HEK293T (cell line): ENCODE measurements at places on chromosomes 6 and 20.

- DNase-seq, result no peak
These were observed 172.9 kb upstream of the COL21A1 start for GRCh38 chr6:56420296-56420695.

- DNase-seq, result no peak
These were observed 9.7 kb downstream of the MAP1LC3A start for GRCh38 chr20:34567892-34568865.

DNA sequence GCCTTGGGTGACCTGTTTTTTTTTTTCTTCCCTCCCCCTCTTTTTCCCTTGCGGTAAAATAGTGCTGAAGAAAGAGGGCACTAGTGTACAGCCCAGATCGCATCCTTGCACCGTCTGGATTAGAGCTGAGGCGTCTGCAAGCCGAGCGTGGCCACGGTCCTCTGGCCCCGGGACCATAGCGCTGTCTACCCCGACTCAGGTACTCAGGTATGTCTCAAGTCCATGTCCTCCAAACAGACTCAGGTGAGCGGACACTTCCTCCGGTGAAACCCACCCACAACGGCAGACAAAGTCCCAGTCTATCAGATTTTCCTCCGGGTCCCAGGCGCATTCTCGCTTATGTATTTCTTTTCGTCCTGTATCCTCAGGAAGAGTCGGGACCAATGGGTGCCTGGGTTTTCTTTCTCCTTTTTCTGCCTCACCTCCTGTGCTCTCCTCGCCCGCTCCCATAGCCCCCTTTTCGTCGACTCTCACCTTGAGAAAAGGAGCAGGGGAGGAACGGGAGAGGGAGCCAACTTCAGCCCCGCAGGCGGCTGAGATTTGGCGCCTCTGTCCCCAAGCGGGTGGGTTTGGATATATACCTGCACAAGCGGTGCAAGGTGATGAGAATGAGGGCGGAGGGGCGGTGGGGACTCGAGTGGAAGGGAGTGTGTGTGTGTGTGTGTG lies 1.1 kb upstream of the GRM1 start:
- DNase-seq, result no peak

GRCh38 chr6:131470534-131470933 lies 102.5 kb upstream of the ARG1 start:
- no peak for DNase-seq

GRCh38 chr20:59214606-59215547 lies 51.3 kb downstream of the ZNF831 start:
- no peak for DNase-seq

DNA sequence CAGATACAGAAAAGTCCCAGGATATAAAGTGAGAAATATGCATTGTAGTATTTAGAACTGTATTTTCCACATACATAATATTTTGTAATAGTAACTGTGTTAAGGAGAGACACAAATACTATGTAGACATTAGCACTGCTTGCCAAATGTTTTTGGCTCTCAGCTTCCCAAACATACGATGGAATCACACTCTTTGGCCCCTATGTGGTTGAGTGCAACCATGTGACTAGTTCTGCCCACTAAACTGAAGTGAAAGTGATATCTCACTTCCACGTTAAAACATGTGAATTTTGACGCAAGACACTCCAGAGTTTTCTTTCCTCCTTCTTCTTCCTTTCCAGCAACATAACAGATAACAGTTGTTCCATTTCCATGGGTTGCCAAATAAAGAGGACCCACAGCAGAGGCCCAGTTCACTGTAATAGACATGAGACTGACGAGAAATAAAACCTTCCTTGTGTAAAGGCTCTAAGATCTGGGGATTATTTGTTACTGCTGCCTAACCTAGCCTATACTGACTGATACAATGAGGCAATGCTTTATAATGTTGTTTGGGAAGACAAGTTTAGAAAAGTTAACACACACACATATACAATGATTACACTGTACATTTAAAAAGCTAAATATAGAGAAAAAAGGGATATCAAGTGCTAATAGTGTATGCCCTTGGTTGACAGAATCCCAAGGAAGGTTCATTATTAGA lies 97.2 kb downstream of the PTPRT start:
- DNase-seq, result no peak

DNA sequence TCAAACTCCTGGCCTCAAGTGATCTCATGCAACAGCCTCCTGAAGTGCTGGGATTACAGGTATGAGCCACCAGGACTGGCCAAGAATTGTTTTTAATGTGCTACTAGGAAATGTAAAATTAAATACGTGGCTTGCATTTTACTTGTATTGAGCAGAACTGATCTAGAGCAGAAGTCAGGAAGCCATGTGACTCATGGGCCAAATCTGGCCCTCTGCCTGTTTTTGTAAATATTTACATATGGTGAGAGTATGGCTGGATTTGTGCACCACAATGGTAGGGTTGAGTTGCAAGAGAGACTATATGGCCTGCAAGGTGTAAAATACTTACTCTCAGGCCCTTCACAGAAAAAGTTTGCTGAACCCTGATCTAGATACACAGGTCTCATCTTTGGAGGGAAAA lies 75.8 kb downstream of the LAMP5 start:
- no peak for DNase-seq

GRCh38 chr6:96649926-96650325 lies 87.0 kb downstream of the FHL5 start:
- no peak for DNase-seq

DNA sequence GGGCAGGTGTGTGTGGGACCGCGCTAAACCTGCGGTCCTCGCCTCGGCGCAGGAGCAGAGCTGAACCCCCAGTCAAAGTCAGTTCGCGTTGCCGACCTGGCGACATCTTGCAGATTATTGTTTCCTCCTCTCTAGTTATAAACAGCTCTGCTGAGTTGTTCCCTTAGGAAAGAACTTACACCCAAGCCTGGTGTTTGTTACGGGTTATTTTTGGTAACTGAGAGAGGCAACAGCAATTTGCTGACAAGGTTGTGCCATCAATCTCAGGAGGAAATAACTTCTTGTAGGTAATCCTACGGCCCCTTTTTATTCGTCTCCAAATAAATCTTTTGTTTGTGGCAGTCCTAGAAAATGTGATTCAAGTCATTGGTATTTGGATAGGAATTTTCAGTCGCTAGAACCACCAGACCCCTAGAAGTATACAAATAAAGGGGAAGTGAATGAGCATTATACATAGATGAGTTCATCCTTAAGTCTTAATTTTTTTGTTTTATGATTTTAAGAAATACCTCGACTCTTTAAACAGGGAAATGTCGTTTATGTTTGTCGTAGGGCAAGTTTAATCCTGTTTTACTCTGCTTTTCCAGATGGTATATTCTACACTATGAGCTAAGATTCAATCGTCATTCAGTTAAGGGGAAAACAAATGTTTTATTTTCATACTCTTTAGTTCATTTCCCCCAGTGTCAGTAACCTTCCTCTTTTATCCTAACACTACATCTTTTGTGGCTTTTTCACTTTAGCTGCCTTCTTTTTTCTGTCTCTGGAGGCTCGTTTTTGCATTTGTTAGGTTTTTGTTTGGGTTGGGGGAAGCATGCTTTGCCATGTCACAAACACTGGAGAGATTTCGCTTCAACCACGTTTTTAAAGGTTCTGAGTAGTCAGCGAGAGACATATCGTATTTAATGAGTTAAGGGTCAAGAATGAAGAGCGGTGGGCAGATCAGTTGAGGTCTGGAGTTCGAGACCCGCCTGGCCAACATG lies 1.2 kb downstream of the PM20D2 start:
- DNase-seq, result peak; percentile 39

DNA sequence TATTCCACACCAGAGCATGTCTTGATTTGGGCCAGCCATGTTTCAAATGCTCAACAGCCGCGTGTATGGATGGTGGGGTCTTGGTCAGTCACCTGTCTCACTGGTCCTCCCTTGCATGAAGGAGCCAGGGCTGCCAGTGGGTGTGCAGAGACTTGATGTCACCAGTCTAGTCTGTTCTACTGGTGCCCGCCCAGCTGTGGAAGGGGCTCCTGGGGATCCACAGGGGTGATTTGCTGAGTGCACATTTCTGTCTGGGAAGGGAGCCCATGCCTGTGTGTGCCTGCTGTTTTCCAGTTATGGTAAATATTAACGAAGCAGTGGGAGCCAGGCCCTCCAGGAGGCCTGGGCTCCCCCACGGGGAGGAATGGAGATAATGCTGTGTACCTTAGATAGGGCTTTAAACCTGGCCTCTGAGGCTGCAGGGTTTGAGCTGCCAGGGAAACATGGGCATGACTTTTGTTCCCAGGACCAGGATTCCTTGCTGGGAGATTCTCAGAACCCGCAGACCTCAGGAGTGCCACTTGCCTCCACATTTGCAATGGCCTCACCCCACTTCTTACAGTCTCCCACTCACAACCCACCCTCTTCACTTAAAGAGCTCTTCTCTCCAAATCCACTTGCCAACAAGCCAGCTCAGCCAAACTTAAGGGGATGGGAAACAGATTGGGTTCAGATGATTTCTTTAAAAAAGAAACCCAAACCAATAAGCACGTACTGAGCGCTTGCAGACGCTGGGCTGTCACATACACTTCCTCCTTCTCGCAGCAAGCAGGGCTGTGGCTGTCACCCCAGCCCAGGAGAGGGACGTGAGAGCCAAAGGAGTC lies 54.1 kb downstream of the VEGFA start:
- no peak for DNase-seq

GRCh38 chr6:53214172-53214571 lies 65.5 kb upstream of the GCM1 start:
- DNase-seq, result no peak

- DNase-seq, result no peak
These were observed 176.8 kb downstream of the VEGFA start for GRCh38 chr6:43946641-43947363.

DNA sequence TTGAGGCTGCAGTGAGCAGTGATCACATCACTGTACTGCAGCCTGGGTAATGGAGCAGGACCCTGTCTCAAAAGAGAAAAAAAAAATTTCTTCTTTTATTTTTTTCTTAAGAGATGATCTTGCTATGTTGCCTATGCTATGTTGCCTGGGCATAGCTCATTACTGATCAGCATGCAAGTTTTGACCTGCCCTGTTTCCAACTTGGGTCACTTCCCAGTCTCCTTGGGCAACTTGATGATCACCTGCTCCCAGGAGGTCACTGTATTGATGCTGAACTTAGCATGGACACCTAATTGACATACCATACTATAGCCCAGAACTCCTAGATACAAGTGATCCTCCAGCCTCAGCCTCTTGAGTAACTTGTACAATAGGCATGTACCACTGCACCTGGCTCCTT lies 30.7 kb upstream of the NANP start:
- DNase-seq, result no peak

GRCh38 chr6:11688425-11688709 lies 90.2 kb downstream of the ADTRP start:
- DNase-seq, result no peak

DNA sequence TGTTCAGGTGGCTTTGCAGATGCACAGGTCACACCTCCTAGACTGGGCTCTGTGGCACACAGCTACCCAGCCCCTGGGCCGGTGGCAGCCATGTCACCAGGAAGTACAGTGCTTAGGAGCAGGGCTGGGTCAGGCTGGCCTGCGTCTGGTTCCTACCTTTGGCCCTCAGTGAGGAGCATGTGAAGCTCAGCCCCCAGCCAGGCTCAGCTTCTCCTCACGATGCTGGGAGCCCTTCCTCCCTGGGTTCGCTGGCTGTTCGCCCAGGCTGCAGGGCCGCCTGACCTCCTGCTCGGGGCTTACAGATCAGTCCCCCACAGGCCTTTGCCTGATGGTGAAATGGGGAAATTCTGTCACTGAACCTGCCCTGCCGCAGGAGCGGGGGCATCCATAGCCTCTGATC lies 23.1 kb downstream of the SPATA2 start:
- DNase-seq, result no peak

DNA sequence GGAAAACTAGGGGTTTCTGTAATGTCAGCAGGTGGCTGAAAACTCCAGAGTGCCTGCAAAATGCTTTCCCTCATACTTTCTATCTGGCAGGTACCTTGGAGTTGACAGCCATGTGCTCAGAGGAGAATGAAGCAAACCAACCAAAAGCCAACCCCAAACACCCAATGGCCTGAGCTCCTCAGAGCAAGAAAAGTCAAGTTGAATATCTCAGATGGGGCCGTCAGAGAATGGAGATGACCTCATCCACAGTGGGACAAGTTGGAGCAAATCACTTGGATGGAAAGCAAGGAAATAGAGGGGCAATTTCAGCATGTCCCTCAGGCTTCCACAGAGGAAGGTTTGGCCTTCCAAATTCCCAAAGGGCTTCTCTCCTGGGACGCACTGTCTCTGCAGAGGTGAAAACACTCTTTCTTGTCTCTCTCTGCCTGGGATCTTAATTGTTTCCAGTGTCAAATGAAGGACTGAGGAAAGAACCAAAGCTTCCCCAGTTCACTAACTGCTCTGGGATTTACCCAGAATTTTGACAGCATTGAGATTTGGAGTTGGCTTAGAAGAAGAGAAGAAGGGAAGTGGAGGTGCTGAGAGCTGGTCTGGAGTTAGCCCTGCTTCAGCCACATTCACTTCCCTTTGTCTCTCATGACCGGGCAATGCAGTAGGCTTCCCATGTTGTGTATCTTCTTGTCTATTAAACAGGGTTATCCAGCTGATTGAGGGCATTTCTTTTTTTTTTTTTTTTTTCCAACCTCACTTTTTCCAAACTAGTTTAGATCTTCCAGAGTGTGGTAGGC lies 42.2 kb downstream of the PRND start:
- DNase-seq, result no peak

GRCh38 chr6:12246900-12247299 lies 43.3 kb upstream of the EDN1 start:
- no peak for DNase-seq

- no peak for DNase-seq
These were observed 154.7 kb downstream of the BTBD3 start for GRCh38 chr20:12072221-12072953.

GRCh38 chr6:15901141-15902115 lies 227.5 kb upstream of the MYLIP start:
- no peak for DNase-seq

- DNase-seq, result no peak
These were observed 2.2 kb upstream of the MYCT1 start for GRCh38 chr6:152695372-152696045.

- DNase-seq, result no peak
These were observed 1.9 kb upstream of the VGLL2 start for GRCh38 chr6:117263353-117263927.

GRCh38 chr6:149202952-149203351 lies 114.6 kb upstream of the TAB2 start:
- DNase-seq, result no peak

GRCh38 chr6:33384581-33385020 lies 7.0 kb upstream of the KIFC1 start:
- DNase-seq, result peak; percentile 35

GRCh38 chr6:132750455-132751248 lies 7.1 kb downstream of the VNN2 start:
- no peak for DNase-seq
